BE2C (cell line): ENCODE measurements at places on chromosomes 6 and 20.

DNA sequence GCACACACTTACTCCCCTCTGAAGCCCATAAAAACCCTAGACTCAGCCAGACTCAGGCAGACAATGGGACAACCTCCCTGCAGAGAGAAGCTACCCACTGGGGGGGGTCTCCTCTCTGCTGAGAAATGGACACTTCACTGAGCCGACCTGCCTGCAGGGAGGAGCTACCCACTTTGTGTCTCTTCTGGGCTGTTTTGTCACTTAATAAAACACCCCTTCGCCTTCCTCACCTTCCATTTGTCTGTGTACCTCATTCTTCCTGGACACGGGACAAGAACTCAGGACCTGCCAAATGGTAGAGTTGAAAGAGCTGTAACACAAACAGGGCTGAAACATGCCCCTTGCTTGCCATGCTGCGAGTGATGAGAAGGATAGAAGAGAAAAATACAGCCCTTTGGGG, 151.7 kb upstream of the HDDC2 start:
- no peak for DNase-seq

- DNase-seq, result no peak
These were observed 105.7 kb downstream of the EDN1 start for GRCh38 chr6:12395898-12396297.

- DNase-seq, result no peak
These were observed 291.1 kb downstream of the HIVEP2 start for GRCh38 chr6:142653710-142654420.

DNA sequence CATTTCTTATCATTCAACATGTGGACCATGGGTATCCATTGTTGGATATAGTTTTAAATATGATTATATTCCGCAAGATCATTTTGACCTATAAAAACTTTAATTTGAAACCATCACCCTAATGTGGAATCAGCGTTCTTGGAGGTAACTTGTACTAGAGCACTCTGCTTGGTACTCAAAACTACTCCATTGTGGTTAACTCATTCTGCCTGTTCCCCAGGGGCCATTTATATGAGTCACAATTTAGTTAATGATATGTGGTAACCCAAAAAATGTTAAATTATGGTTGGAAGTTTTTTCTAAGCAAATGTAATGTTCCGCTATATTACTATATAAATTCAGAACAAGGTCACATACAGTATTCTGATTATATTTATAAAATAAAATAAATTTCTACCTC, 109.3 kb downstream of the TRDN start:
- no peak for DNase-seq

- DNase-seq, result no peak
These were observed 43.1 kb upstream of the FOXP4 start for GRCh38 chr6:41502917-41503671.

- DNase-seq, result no peak
These were observed 107.5 kb downstream of the TAF4 start for GRCh38 chr20:61957961-61958715.

DNA sequence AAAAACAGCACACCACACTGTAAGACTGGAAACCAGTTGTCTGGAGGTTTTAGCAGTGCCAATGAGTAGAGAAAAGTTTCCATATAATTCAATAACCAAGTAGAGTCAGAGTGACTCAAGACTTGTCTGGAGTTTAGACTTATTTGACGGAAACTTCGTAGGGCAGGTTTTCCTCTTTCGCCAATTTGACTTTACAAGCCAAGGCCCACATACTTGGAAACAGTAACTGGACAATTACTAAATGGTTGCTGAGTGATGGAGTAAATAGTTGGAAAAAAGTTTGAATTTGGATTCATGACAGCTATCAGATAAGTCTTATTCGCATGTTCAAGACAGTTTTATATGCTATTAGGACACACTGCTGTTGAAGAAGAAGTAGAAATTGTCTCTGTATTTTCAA, 48.1 kb upstream of the CTAGE9 start:
- no peak for DNase-seq
